ENCODE measurements at places on chromosomes 16 and 17. TPM values are rescaled to one million over a fixed set of nuclear protein-coding genes. Genes with fewer than 3 reads are reported as not detected.

GRCh38 chr16:11333702-11334101, 11.6 kb upstream of the RMI2 start:
- no peak for DNase-seq

SAMD14 gene
- 4.4 TPM for total RNA-seq

DNA sequence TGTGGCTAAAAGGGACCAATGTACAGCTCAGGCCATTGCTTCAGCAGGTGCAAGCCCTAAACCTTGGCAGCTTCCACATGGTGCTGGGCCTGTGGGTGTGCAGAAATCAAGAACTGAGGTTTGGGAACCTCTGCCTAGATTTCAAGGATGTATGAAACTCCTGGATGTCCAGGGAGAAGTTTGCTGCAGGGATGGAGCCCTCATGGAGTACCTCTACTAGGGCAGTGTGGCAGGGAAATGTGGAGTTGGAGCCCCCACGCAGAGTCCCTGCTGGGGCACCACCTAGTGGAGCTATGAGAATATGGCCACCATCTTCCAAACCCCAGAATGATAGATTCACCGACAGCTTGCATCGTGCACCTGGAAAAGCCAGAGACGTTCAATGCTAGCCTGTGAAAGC, 13.0 kb downstream of the EFCAB5 start:
- no peak for DNase-seq

GRCh38 chr17:48734333-48735061, 5.9 kb upstream of the HOXB13 start:
- DNase-seq = no peak

GRCh38 chr17:46175891-46176290, 17.3 kb downstream of the KANSL1 start:
- DNase-seq = no peak

SULT1A1 gene
- total RNA-seq = 11.5 TPM

DNA sequence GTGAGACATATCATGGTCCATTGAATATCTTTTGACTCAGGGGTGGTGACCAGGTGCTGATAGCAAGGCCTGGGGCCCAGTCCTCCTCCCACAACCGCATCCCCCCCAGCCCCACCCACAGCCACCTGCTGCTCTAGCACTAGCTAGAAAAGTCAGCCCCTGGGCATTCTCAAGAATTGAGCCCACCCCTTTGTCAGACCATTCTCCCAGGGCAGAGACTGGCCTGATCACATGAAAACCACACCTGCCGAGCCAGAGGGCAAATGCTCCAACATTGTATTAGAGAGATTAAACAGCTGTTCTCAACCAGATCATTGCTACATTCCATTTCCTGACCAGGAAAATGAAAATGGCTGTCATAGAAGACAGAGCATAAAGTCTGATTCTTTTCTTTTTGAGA, 62.4 kb downstream of the RAB11FIP4 start:
- DNase-seq = no peak

ANKRD11 gene
- total RNA-seq = 135 TPM

FAM171A2 gene
- 4.2 TPM for total RNA-seq

GRCh38 chr17:80025796-80026195, 9.9 kb downstream of the TBC1D16 start:
- DNase-seq = no peak

DNA sequence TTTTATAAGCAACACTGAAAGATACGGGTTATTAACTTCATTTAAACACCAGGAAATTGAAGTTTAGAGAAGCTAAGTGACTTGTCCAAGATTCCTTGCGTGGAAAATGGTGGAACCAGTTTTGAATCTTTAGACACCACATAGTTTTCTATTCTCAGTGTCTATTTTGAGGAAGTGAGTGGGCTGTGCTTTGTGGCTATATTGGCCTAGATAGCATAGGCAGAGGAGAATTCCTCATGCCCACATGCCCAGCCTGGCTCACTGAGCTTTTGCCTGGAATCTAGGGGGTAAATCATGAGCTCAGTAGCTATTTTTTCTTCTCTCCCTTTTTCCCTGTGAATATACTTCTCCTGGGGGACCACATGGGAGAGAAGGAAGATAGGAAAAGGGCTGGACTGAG, 431.3 kb downstream of the HS3ST3B1 start:
- no peak for DNase-seq

DNA sequence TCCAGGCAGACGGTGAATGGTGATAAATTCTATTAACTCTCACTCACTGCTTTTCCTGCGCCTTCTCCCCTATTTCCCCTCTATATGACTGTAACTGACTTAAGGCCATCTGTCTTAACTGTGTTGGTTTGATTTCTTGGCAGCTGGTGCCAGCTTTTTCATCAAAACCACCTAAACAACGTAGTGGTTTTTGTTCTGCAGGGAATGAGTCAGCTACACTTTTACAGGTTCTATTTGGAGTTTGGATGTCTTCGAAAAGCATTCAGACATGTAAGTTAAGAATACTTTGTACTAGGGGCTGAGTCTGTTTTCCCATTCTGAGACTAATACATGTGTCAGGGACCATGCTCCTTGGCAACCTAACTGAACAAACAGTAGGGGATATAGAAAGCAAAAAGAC, 8.5 kb downstream of the REXO5 start:
- no peak for DNase-seq

DNA sequence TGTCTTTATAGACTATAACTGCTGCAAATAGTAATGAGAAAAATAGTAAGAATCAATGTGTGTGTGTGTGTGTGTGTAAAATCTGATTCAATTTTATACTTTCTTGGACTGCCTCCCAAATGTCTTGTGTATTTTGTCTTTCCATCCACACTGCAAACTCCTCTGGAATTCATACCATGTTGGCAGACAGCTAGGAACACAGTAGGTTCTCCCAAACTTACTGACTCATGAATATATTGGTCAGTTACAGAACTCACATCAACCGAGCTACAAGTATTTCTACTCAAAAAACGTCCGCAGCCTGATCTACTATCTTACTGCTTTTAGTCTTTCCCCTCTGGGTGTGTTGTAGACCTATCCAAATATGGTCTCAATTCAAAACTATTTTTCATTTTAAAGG, 542.7 kb upstream of the PSMD7 start:
- no peak for DNase-seq

GRCh38 chr17:38598536-38598935, 7.2 kb downstream of the SRCIN1 start:
- no peak for DNase-seq

GRCh38 chr16:47592232-47592631, 131.1 kb downstream of the PHKB start:
- DNase-seq = no peak

RNF40 gene
- total RNA-seq = 60.9 TPM

DNA sequence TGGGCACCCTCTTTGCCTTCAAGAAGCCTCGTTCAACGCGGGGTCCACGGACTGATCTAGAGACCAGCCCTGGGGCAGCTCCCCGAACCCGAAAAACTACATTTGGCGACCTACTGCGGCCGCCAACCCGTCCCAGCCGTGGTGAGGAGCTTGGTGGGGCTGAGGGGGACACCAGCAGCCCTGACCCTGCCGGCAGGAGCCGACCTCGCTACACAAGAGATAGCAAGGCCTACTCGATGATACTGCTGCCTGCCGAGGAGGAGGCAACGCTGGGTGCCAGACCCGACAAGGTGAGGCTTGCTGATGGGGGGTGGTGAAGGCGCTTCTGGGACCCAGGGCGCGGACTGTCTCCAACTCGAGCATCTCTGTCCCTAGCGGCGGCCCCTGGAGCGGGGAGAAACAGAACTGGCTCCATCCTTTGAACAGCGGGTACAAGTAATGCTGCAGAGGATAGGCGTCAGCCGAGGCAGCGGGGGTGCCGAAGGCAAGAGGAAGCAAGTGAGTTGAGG, 5.6 kb downstream of the ACD start:
- DNase-seq = no peak

CARD14 gene
- 30.0 TPM for total RNA-seq

DNA sequence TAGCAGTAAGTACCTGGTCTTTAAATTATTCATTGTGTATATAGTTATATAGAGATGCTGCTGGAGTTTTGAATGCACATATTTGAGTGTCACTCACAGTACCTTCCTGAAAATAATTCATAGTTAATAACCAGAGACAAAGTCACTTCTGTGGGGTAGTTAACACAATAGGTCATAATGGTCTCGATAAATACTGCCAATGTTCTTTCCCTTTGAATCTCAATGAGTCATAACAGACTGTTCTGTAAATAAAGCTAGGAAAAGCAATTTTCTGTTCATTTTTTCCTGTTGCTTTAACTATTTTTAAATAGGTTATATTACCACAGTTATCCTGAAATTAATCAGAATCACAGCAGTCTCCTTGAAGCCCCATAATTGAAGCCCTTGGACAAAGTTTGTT, 87.2 kb downstream of the MAP2K4 start:
- DNase-seq = no peak

DNA sequence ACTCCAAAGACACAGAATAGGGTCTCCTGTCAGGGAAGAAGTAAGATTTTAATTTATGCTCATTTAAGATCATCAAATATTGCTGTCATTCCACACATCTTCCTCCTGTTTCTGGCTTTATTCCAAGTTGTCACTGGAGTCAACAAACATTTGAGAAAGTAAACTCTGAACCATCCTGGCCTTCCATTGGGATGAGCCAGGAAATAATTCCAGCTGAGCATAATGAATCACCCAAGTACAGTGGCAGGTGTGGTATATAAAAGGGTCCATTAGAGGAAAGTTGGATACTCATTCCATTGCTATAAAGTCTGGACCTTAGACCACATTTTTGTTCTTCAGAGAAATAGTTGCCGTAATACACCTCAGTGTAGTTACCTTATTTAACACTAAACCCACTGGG, 246.1 kb downstream of the SLC39A11 start:
- no peak for DNase-seq

DNA sequence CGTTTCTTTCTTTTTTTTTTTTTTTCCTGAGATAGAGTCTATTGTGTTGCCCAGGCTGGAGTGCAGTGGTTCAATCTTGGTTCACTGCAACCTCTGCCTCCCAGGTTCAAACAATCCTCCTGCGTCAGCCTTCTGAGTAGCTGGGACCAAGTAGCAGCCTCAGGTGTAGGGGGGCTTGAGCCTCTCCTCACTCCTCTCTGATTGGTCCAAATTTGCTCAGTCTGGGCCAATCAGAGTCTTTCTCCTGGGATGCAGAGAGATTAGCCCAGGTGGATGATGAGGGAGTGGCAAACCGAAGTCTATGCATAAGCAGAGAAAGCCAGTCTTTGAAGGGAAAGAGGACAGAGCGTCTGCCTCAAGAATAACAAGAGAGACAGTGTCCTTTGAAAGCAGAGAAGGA, 99.0 kb downstream of the BMERB1 start:
- DNase-seq = no peak

DNA sequence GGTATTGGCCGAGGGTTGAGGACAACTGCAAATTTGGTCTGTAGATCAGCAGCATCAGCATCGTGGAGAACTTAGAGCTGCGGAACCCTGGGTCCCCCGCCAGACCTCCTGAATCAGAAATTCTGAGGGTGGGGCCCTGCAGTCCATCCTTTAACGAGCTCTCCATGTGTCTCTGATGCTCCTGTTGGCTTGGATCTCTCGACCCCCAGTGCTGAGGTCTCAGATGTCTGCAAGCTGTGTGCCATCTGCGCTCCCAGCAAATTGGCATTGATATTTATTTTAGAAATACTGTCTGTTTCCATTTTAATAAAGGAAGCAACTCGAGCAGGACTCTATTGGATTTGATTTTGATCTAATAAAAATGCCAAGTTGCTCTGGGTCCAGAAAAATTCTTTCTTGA, 250.0 kb downstream of the KATNIP start:
- DNase-seq = no peak

- DNase-seq = no peak
Measured at GRCh38 chr17:3890082-3890877, 2.6 kb downstream of the CAMKK1 start.

DNA sequence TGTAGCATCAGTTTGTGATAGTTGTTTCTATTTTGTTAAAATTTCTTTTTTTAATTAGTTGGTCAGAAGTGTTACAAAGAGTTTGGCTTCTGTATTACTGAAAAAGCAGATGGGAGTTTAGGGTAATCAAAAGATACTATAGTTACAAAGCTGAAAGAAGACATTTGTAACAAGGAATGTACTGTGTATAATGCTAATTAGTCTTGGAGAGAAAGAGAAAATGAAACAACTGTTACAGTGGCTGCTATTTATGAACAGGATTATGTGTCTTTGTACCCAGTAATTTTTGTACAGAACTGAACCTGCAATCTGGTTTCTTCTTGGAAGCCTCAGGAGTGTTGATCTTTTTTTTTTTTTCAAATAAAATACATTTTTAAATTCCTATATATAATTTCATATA, 14.3 kb downstream of the GDPD1 start:
- no peak for DNase-seq

CD300A gene
- total RNA-seq = 4.2 TPM

- DNase-seq = no peak
Measured at GRCh38 chr16:74309789-74310781, 13.5 kb downstream of the PSMD7 start.

GRCh38 chr16:24270721-24271442, 14.7 kb downstream of the CACNG3 start:
- DNase-seq = no peak

GRCh38 chr16:78597809-78598570, 498.5 kb downstream of the WWOX start:
- DNase-seq = no peak

GRCh38 chr17:18191967-18192366, 8.3 kb downstream of the ALKBH5 start:
- no peak for DNase-seq

DNA sequence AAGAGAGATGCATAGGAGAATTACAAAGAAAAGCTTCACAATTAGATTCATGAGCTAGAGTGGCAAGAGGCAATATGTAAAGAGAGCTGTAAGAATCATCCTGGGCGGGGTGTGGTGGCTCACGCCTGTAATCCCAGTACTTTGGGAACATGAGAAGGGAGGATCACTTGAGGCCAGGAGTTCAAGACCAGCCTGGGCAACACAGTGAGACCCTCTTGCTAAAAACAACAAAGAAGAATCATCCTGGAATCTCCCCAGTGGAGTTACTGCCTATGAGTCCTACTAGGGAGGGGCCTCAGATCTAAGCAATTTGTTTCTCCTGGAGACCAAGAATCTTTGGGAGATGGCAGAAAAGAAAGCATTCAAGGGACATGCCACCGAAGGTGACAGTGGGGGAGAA, 119.1 kb downstream of the HIC1 start:
- no peak for DNase-seq

GRCh38 chr17:8384801-8385378, 1.9 kb upstream of the RPL26 start:
- no peak for DNase-seq

DNA sequence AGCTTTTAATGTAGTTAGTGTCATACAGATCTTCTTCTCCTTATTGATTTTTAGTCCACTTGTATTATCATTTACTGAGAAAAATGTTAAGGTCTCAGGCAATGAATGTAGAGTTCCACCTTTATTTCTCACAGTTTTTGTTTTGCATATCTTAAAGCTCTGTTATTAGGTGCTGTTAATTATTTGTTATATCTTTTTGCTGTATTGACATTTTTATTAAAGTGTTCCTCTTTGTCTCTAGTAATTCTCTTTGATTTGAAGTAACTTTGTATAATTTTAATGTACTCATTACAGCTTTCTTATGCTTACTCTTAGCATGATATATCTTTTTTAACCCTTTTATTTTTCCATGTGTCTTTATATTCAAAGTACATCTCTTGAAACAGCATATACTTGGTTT, 22.4 kb upstream of the USP43 start:
- DNase-seq = no peak

CCL16 gene
- not detected for total RNA-seq

- DNase-seq = no peak
Measured at GRCh38 chr17:9225305-9226101, 204.2 kb downstream of the NTN1 start.

- no peak for DNase-seq
Measured at GRCh38 chr17:80257716-80258213, 2.9 kb upstream of the RNF213 start.

GRCh38 chr17:75525806-75526554, 483 bp downstream of the LLGL2 start:
- no peak for DNase-seq

TBX21 gene
- 2.9 TPM for total RNA-seq

All from vagina (tissue), 2 donors.